CD4-positive, alpha-beta T cell treated with Interleukin-10 for 1 hour (primary cell): ENCODE measurements at places on chromosomes 6 and 20.

DNA sequence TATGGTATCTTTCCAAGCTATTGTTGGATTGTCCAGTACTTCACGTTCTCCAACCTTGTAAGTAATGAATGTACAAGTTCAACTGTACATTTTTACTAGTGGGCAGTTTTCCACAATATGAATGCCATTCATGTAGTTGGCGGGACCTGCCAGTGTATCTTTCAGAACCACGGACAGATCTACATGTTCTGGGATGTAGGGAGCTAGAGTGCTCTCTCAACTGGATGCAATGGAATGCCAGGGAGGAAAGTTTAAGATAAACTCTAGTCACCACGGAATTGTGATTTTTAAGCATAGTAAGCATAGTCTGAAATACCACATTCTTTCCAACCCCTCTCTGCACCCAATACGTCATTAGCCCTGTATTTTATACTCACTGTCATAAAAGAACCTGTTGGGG lies 21.5 kb upstream of the HLA-C start:
- DNase-seq, result no peak

DNA sequence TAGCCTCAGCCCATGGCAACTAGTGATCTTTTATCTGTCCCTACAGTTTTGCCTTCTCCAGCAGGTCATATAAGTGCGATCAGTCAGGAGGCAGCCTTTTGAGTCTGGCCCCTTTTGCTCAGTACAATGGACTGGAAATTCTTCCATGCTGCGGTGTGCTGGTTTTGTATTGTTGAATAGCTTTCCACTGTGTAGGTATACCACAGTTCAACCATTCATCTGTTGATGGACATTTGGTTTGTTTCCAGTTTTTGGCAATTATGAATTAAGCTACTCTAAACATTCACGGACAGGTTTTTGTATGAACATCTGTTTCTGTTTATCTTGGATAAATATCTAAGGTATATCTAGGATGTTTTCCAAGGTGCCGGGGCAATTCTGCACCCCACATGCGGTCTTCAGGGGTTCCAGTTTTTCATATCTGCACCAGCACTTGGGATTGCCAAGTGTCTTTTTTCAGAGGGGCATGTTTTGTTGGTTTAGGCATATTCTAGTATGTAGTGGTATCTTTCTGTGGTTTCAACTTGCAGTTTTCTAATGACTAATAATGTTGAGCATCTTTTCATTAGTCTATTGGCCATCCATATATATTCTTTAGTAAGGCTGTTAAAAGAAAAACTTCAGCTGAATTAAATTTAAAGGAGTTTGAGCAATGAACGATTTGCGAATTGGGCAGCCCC lies 141.0 kb downstream of the TFAP2C start:
- DNase-seq, result no peak

GRCh38 chr6:51614725-51615124 lies 472.7 kb downstream of the PKHD1 start:
- no peak for DNase-seq

DNA sequence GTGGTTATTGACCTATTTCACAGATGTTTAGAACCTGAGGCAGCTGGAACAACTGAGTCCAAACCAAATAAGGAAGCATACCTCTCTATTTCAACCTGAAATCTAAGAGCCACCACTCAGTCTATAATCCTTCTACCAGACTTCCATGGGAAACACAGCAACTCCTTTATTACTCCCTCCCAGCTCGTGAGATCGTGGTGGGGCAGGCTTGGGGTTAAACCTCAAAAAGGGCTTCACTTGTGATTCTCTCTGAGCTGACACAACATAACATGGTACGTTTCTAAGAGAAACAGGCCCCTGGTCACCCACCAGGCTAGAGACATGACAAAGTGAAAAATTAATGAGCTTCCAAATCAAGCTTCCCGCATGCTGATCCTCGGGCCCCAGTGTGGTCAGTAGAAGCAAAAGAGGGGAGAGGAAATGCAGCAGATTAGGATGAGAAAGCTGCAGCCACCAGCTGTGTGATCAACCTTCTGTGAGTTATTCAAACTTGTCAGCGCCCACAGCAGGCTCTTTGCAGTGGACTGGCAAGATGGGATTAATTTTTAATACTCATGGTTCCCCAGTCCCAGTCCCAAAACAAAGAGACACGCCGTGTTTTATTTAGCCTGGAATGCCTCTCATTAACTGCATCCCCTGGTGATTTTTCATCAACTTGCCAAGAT lies 9.3 kb downstream of the PKHD1 start:
- DNase-seq, result no peak

DNA sequence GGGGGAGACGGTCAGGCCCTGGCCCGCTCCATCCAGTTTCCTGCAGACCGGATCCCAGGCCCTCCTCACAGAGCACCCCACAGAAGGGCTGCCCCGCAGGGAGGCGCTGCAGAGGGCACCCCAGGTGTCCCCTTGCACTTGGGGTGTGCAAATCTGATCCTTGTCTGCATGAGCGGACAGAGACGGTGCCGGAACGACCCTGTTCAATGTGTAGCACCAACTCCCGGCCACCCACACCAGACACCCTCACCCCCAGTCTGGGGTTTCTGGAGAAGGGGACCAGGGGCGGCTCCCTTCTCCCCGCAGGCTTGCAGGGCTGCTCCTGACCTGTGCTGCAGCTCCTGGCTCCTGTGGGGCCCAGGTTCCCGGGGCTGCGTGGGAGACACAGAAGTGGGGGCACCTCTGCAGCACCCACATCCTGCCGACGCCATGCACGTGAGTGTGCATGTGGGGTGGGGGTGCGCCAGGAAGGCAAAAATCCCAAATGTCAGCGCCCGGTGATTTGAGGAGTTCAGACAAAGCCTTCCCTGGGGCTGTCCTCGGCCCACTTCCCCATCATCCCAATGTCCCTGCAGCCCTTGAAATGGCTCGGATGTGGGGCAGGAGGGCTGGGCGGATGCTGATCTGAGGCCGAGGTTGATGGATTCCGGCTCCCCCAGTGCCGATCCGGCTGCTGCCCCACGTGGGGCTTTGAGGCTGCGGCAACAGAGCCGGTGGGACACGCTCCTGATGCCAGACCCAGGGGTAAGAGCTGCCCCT lies 85.3 kb upstream of the BHLHE23 start:
- no peak for DNase-seq

- no peak for DNase-seq
Measured at GRCh38 chr20:3109350-3110302, 25.1 kb upstream of the AVP start.

DNA sequence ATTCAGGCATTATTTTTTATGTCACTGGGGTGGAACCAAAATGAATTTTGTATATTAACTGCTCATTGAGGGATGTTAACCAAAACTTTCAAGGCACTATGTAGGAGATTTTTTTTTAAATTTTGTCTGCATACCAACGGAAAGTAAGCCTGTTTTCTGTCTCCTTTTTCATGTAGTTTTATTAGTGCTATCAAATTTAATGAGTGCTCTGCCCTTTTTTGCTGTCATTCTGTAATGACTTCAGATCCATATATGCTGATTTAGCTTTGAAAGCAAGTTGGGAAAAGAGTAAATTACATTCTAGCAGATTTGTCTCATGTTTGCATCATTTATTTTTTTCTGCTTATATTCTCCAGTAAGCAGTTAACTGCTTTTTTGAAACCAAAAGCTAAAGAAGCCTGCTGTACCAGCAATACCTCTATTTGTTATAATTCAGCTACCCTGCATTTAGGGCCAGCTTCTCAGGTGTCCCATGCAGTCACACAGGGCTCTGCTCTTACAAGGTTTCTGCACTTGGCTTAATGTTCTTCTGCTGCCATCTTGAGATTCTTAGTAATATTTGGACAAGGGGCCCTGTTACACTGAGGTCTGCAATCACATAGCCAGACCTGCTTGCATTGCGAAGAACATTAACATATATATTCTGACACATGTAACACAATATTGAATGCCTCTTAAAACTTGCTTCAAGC lies 429.0 kb downstream of the UTRN start:
- DNase-seq, result no peak

GRCh38 chr6:133435065-133435728 lies 194.0 kb downstream of the EYA4 start:
- DNase-seq, result no peak

- no peak for DNase-seq
Measured at GRCh38 chr6:41071501-41071922, 644 bp downstream of the OARD1 start.

GRCh38 chr6:12112540-12113189 lies 100.6 kb downstream of the HIVEP1 start:
- DNase-seq, result no peak

- no peak for DNase-seq
Measured at GRCh38 chr20:63843222-63843621, 12.2 kb upstream of the ZBTB46 start.

DNA sequence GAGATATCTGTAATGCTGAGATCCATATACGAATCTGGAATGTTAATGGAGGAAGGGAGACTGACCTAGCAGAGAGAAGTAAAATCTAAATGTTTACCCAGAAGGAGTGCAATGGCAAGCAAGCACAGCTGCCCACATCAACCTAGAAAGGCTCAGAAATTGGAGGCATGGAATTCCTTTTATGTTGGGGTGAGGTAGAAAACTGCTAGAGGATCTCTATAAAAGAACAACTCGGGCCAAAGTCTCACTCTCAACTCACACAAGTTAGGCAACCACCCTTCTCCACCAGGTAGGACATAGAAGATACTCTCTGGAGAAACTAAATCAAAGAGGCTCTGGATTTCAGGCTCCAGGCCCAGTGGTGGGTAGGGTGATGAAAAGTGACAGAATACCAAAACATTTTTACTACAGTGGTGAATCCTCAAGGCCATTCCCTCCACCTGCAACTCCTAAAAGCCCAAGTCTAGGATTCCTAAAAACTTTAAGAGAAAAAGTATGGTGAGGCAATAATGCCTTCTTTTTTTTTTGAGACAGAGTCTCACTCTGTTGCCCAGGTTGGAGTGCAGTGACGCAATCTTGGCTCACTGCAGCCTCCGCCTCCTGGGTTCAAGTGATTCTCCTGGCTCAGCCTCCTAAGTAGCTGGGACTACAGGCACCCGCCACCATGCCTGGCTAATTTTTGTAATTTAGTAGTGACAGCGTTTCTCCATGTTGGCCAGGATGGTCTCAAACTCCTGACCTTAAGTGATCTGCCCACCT lies 9.5 kb upstream of the ADGRG6 start:
- DNase-seq, result no peak

DNA sequence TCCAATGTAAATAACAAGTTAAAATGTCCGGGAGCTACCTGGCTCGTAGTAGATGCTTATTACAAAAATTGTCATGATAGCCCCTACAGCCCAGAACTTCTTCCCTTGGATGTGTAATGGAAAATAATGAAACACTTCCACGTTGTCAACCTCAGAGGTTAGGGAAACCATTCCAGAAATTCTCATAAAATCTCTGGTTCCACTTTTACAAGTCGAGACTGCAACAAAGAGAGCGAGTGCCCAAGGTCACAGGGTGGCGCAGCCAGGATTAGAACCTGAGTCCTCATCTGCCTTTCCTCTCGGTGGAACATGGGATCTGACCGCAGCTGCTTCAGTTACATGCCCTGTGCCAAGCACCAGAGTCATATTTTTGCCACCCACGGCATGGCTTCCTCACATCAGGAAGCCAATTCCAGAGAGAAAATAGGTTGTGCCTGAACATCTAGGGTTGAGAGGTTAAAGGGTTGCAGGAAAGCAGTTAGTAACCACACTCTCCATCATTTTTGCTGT lies 157.6 kb downstream of the SOBP start:
- no peak for DNase-seq

DNA sequence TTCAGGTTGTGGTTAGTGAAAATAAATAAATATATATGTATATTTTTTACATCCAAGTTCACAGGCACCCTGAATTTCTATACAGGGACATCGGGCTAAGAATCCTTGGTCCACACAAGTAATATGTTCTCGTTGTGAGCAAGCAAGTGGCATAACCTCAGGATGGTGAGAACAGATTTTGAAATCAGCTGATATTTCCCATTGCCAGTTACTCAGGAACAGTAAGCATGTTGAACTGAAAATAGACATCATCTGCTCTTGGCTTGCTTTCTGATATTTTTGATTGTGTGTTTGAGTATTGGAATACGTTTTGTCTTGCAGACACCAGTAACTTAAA lies 87.7 kb downstream of the TRMT6 start:
- no peak for DNase-seq

GRCh38 chr6:131736003-131736596 lies 25.3 kb upstream of the CTAGE9 start:
- no peak for DNase-seq

DNA sequence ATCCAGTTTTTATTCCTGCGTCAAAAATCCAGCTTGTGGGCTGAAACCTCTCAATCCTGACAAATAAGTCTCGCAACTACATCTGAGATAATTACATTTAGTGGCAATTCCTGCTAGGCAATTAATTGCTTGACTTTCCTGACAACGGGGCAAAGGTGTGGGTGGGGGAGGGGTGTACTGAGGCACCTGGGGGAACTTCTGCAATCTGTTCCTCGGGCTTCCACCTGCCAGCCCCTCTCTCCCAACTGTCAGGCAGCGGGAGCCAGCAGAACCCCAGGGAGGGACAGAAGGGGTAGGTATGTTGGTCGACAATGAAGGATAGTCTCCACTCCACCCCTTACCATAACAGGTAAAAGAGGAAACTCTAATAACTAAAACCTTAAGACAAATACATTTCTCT lies 6.8 kb downstream of the C6orf52 start:
- no peak for DNase-seq

GRCh38 chr6:111541682-111542065 lies 58.7 kb upstream of the REV3L start:
- no peak for DNase-seq

DNA sequence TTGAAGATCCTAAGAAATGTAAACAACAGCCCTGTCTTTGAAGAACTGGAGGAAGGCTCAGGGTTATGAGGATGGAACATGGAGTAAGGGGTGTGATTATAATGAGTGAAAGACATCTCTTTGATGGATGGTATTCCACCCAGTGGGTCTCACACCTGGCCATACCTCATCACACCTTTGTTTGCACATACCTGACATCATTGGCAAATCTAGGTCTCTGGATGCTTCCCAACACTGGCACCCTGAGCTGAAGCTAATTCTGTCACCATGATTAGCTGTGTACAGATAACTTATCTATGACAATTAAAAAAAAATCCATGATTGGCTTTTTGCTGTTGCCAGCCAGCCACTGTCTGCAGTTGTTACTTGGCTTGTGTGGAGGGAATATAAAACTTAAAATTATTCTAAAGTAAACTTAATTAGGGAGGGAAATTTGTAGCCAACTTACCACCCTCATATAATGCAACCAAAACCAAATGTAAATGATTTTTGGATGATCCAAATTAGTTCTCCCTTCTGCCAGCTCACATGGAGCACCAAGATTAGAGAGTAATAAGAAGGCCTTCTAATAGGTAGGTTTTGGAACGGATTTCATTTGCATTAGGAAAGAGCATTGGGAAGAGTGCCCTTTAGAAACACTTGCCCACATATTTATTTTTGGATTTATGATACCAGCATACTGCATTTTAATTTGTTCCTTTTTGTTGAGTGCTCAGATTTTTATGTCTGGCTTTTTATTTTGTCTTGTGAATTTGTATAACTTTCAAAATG lies 249.5 kb downstream of the SOX4 start:
- DNase-seq, result no peak

- no peak for DNase-seq
Measured at GRCh38 chr20:60976913-60977312, 275.1 kb upstream of the CDH4 start.

GRCh38 chr6:135054226-135054568 lies 425 bp downstream of the HBS1L start:
- no peak for DNase-seq
